ENCODE measurements at places on chromosomes 5 and 9. TPM values are rescaled to one million over a fixed set of nuclear protein-coding genes. Genes with fewer than 3 reads are reported as not detected.
A peak's percentile ranks its signal among the peaks of the same experiment; 100 is the strongest.

- no peak for DNase-seq
Observed at GRCh38 chr5:17182494-17182893, 34.9 kb upstream of the BASP1 start.

- DNase-seq: no peak
Observed at GRCh38 chr9:135131488-135131887, 44.0 kb downstream of the OLFM1 start.

GRCh38 chr5:178471711-178472110 is 118.5 kb downstream of the COL23A1 start:
- DNase-seq: no peak

- DNase-seq: peak; percentile 74
Observed at GRCh38 chr5:35230038-35230611, at the start of gene PRLR. TSS of gene PRLR (minus strand) at chr5:35230487. CDS start at chr5:35089620, 140,867 bp downstream.

GRCh38 chr9:20592673-20593072 is 29.6 kb downstream of the MLLT3 start:
- no peak for DNase-seq

Gene GCNT4
- polyA plus RNA-seq: 2.6 TPM

Gene DMGDH
- 39.7 TPM for polyA plus RNA-seq

Gene MCTP1
- polyA plus RNA-seq: 1.4 TPM

Gene LURAP1L
- polyA plus RNA-seq: 3.8 TPM
